ENCODE measurements at places on chromosomes 16 and 17. TPM values are rescaled to one million over a fixed set of nuclear protein-coding genes. Genes with fewer than 3 reads are reported as not detected.

Gene SLX1B
- 13.2 TPM for total RNA-seq

- no peaks in the 10 kb centered on the region for H3K36me3 ChIP-seq
- H3K4me1 ChIP-seq = peaks cover 13% of the 10 kb centered on the region
- H3K27ac ChIP-seq = no peak overlapping the region
- no peak for DNase-seq
- no peak overlapping the region for H3K4me3 ChIP-seq
- no peaks in the 10 kb centered on the region for H3K27me3 ChIP-seq
These were observed 11.1 kb downstream of the CCDC57 start for GRCh38 chr17:82201498-82201910.

DNA sequence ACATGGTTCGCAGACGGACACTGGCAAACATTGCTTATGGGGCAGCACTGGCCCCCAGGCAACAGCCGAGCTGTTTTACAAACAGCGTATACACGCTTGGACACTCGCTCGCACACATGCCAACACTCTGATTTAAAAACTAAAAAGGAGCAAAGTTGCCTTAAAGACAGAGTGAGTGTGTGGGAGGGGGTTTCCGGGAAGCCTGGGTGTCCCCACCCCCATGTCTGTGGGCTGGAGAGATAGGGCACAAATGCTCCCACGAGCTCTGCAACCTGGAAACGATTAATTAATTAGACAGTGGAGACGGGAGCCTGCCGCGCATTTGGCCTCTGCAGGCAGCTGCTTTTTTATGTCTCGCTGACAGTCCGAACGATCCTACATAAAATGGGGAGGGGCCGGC lies 107.9 kb upstream of the ZNF469 start:
- no peaks in the 10 kb centered on the region for H3K36me3 ChIP-seq
- H3K27ac ChIP-seq = no peak overlapping the region
- H3K4me3 ChIP-seq = no peak overlapping the region
- no peaks in the 10 kb centered on the region for H3K27me3 ChIP-seq
- H3K4me1 ChIP-seq = no peaks in the 10 kb centered on the region

GRCh38 chr16:87806641-87807546 lies 41.1 kb upstream of the KLHDC4 start:
- no peaks in the 10 kb centered on the region for H3K27me3 ChIP-seq
- H3K4me1 ChIP-seq = peaks cover 14% of the 10 kb centered on the region
- peak overlapping the region; percentile 34 for H3K4me3 ChIP-seq
- no peaks in the 10 kb centered on the region for H3K36me3 ChIP-seq
- peak overlapping the region; percentile 25 for H3K27ac ChIP-seq

GRCh38 chr17:39946551-39947330 lies 16.1 kb upstream of the GSDMA start:
- H3K4me1 ChIP-seq = no peaks in the 10 kb centered on the region
- H3K4me3 ChIP-seq = no peak overlapping the region
- no peak for DNase-seq
- no peaks in the 10 kb centered on the region for H3K27me3 ChIP-seq

DNA sequence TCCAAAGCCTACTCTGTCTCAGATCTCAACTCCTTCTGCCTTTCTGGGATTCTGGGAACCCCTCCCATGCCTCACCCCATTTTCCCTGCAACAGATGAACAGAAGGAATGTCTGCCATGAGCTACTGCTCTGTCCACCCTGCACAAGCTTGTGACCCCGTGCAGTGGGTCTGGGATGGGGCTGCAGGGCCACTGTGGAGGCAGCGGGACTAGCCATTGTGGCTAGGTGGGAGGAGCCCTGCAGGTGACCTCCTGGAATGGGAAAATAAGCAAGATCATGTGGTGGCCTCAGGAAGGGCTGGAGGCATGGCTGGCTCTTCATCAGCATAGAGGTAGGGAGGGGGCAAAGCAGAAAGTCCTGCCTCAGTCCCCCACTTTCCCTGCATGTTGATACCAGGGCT lies 13.7 kb downstream of the PDP2 start:
- no peaks in the 10 kb centered on the region for H3K36me3 ChIP-seq
- peaks cover 19% of the 10 kb centered on the region for H3K4me1 ChIP-seq
- no peaks in the 10 kb centered on the region for H3K27me3 ChIP-seq
- no peak for DNase-seq

DNA sequence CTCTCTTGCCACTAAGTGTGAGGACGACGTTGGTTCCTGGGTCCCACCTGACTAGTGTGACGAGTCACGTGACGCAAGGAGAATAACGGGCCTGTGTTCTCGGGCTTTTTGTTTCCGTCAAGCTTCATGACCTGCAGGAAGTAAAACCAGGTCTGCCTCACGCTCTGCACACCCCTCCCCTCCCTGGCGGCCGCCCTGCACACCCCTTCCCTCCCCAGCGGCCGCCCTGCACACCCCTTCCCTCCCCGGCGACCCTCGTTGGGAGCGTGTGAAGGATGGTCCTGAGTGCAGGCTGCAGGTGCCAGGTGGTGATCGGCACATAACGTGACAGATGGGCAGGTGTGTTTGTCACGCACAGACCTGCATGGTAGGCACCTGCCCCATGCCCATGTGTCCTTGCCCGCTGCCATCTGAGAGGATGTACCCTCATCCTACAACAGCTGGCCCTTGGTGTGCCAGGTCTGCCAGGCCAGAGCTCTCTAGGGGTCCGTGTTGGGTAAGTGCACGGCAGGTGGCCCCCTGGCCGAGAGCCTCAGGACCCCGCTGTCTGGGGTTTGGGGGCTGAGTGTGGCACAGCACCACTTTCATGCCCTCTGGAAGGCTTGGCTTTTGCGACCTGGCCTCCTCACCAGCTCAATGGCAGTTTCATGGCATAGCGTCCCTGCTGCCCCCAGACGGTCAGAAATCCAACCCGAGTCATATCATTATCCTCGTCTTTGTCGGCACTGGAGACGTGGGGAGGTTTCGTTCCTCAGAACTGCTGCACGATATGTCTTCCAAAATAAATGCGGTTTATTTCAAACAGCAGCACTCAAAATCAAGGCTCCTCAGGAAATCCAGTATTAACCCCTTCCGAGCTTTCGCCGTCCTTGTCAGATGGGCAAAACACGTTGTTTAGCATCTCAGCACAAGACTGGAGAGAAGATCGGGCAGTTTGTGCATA lies 191.8 kb upstream of the CHMP6 start:
- DNase-seq = no peak
- no peaks in the 10 kb centered on the region for H3K36me3 ChIP-seq
- H3K4me1 ChIP-seq = peaks cover 5% of the 10 kb centered on the region
- no peaks in the 10 kb centered on the region for H3K27me3 ChIP-seq
- H3K4me3 ChIP-seq = no peak overlapping the region

- no peaks in the 10 kb centered on the region for H3K36me3 ChIP-seq
- no peak overlapping the region for H3K27ac ChIP-seq
- no peak for DNase-seq
- no peak overlapping the region for H3K4me3 ChIP-seq
- H3K4me1 ChIP-seq = no peaks in the 10 kb centered on the region
These were observed 26.0 kb upstream of the SPPL2C start for GRCh38 chr17:45818699-45819098.

Gene MRPL38
- 50.6 TPM for total RNA-seq

DNA sequence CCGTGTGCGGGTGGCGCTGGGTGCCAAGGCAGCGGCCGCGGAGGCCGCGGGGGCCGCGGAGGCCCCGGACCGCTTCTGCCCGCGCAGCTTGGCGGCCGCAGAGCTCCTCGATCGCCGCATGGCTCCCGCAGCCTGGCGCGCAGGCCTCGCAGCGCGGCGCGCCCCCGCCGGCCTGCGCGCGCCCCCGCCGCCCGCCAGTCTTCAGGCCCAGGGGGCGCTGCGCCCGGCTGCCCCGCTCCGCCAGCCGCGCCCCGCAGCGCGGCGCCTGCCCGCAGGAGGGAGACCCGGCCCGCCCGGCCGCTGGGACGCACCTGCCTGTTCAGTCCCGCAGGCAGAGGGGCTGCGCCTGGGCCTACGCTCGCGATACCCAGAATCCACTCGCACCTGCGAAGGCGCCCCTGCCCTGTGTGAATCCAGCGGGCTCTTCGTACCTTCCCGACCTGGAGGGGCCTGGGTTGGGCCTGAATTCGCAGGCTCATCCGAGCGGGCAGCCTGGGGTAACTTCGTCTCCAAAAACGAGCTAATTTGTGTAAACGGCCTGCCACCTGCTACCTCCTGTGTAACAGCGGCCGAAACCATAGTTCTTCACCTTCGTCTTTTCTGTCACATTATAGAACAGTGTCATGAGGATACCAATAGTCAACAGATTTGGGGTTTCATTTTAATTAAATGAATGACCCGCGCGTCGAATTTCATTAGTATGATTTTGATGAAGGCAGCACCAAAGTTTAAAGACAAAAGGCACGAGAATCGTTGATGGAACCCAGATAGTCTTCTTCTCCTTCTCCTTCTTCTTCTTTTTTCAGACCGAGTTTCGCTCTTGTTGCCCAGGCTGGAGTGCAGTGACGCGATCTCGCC lies at the start of gene CENPV:
CENPV (minus strand) TSS at position 153 of the 858 bp plus-strand sequence; CDS start at position 120, 33 bp downstream.
- H3K27me3 ChIP-seq = no peaks in the 10 kb centered on the region
- H3K27ac ChIP-seq = peak within 1 kb of the TSS; percentile 68
- H3K4me1 ChIP-seq = no peaks in the 10 kb centered on the region

DNA sequence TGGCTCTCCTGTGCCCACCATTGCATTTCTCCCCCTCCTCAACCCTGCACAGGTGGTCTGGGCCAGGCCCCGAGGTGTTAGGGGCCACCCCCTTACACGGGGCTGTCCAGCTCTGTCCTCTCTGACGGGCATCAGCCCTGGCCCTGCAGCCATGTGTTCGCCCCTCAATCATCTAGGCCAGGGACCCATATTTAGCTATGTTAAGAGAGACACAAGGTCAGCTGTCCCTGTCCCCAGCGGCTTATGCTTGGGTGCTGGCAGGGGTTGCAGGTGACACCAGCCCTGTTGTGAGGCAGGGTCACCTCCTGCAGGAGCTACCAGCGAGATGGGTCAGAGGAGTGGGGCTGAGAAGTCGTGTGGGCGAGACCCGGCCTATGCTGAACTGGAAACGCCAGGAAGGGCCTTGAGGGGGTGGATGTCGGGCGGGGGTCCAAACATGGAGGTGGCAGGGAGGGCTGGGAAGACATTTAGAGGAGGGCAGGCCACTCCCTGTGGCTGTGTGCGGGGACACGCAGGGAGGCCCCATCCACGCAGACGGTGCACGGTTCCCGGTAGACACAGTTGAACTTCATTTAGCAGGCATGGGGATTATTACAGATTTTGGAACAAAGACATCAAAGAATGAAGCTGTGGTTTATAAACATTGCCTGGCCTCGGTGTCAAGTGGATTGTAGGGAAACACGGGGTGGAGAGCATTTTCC lies 133.2 kb upstream of the CHMP6 start:
- no peaks in the 10 kb centered on the region for H3K36me3 ChIP-seq
- H3K4me1 ChIP-seq = peaks cover 40% of the 10 kb centered on the region
- H3K27me3 ChIP-seq = no peaks in the 10 kb centered on the region
- H3K4me3 ChIP-seq = no peak overlapping the region

- no peaks in the 10 kb centered on the region for H3K4me1 ChIP-seq
- DNase-seq = no peak
- no peaks in the 10 kb centered on the region for H3K36me3 ChIP-seq
- H3K4me3 ChIP-seq = no peak overlapping the region
- no peaks in the 10 kb centered on the region for H3K27me3 ChIP-seq
- H3K27ac ChIP-seq = no peak overlapping the region
These were observed 380.0 kb upstream of the SOX9 start for GRCh38 chr17:71740866-71741265.

Gene PRAC2
- total RNA-seq = not detected

Gene GH2
- not detected for total RNA-seq

Gene KRT23
- total RNA-seq = not detected

DNA sequence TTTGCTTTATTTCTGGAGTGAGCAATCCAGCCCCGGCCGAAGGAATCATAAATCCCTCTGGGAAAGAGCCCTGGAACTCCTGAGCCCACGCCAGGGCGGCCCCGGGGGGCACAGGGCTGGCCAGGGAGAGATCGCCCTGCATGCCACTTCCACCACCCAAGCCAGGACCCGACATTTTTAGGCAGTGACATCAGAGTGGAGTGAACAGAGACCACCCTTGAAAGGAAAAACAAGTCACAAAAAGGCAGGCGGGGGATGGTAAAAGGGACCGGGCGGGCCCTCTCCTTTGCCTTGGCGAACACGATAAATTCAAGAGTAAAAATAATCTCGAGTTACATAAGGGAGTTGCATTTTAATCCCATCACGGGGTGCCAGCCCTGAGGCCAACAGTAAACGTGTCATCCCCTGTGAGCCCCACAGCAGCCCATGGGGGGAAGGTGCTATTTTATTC lies 284.1 kb downstream of the C16orf95 start:
- no peaks in the 10 kb centered on the region for H3K27me3 ChIP-seq
- no peak for DNase-seq
- no peaks in the 10 kb centered on the region for H3K36me3 ChIP-seq
- H3K4me1 ChIP-seq = no peaks in the 10 kb centered on the region
- no peak overlapping the region for H3K27ac ChIP-seq

DNA sequence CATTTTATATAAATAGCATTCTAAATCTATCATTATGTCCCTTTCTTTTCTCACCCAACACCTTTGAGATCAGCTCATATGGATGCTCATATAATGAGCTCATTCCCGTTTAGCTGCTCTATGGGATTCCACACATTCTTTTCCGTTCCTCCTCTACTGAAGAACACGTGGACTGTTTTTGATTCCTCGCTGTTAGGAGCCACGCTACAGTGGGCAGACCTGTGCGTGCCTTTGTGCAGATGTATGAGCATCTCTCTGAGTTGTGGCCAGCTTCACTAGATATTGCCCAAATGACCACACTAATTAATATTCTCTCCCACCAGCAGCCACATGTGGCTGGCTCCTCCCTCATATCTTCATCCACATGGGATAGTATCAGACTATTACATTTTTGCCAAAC lies 6.0 kb upstream of the TNFRSF13B start:
- no peak overlapping the region for H3K4me3 ChIP-seq
- H3K4me1 ChIP-seq = no peaks in the 10 kb centered on the region
- no peaks in the 10 kb centered on the region for H3K27me3 ChIP-seq
- peak; percentile 17 for DNase-seq

GRCh38 chr17:41486809-41487530 lies 2.7 kb downstream of the KRT36 start:
- H3K4me1 ChIP-seq = no peaks in the 10 kb centered on the region
- no peaks in the 10 kb centered on the region for H3K27me3 ChIP-seq
- DNase-seq = no peak
- H3K27ac ChIP-seq = no peak overlapping the region
- H3K36me3 ChIP-seq = no peaks in the 10 kb centered on the region

- peak; percentile 26 for DNase-seq
- H3K4me3 ChIP-seq = no peak overlapping the region
- peak overlapping the region; percentile 1 for H3K27ac ChIP-seq
- H3K4me1 ChIP-seq = peaks cover 8% of the 10 kb centered on the region
These were observed 18.0 kb upstream of the RNF135 start for GRCh38 chr17:30952638-30953393.

DNA sequence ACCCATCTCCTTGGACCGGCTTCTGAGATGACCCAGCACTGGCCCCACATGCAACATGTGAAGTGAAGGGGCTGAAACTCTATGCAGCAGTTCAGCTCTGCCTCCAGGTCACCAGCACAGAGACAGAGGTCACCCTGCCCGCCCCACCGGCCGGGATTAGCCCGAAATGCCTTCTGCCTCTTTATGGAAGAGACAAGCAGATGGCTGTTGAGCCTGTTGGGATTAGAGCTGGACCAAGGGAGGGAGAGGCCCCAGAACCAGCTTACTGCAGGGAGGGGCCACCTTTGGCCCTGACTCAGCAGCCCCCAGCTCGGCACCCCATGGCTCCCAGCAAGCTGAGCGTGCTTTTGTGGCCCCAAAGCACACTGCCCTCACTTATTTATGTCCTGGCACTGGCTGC lies 5.7 kb downstream of the AIPL1 start:
- no peak for DNase-seq
- H3K4me1 ChIP-seq = no peaks in the 10 kb centered on the region
- no peak overlapping the region for H3K4me3 ChIP-seq
- no peaks in the 10 kb centered on the region for H3K36me3 ChIP-seq

GRCh38 chr17:50495918-50496317 lies 12.3 kb upstream of the MYCBPAP start:
- no peak for DNase-seq
- no peaks in the 10 kb centered on the region for H3K27me3 ChIP-seq
- no peak overlapping the region for H3K27ac ChIP-seq
- no peaks in the 10 kb centered on the region for H3K4me1 ChIP-seq
- no peaks in the 10 kb centered on the region for H3K36me3 ChIP-seq
